ENCODE measurements at places on chromosomes 1 and 21.
A peak's percentile ranks its signal among the peaks of the same experiment; 100 is the strongest.

DNA sequence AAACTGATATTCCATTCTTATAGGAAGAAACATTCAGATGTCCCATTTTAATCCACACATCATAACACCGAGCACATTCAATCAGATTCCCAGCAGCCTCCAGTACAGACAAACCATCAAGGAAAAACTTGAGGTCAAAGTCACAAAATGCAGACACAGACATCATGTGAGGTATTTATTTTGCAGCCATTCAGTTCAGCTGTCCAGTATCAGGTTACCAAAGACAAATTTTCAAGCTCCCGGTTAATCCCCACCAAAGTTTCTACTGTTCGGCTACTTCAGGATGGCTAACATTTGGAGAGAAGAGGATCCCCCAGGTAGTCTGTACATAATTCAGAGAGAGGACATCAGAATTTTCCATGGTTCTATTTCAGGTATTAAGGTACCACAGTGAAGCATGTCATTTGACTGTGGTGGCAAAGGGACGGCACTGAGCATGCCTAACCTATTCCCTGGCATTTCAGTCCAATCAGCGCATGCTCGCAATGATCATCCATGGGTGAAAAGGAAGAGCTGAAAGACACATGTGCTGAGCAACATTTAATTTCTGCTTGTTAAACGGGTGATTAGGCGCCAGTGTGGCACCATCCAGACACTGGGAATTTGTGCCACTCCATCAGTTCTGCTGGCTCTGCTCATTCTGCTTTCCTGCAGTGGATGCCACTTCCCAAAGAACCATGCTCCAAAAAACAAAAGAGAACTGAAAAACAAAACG, 13.6 kb upstream of the NDC1 start:
- DNase-seq, result no peak

GRCh38 chr1:14735841-14736240, 137.4 kb downstream of the KAZN start:
- DNase-seq, result no peak

DNA sequence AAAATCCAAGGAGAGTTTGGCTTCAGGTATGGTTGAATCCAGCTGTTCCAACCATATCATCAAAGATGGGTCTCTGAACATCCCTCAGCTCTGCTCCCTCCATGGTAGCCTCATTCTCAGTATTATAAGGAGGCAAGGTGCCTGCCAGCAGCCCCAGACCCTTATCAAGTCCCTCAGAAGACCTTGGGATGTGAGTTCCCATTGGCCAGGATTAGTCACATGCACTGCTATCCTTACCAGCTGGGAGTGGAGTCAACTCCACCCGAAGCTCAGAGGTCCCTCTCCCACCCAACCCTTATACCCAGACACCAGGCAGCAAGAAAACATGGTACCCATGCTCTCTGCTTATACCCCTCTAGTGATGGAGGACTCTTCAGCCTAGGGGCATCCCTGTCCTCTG, 153.7 kb upstream of the ZBTB40 start:
- DNase-seq, result no peak

- no peak for DNase-seq
Observed at GRCh38 chr1:203678943-203679661, 52.5 kb downstream of the ATP2B4 start.

GRCh38 chr1:225980005-225980836, 18.9 kb downstream of the SDE2 start:
- DNase-seq, result no peak

- no peak for DNase-seq
Observed at GRCh38 chr1:148166558-148167492, 14.7 kb upstream of the NBPF11 start.

DNA sequence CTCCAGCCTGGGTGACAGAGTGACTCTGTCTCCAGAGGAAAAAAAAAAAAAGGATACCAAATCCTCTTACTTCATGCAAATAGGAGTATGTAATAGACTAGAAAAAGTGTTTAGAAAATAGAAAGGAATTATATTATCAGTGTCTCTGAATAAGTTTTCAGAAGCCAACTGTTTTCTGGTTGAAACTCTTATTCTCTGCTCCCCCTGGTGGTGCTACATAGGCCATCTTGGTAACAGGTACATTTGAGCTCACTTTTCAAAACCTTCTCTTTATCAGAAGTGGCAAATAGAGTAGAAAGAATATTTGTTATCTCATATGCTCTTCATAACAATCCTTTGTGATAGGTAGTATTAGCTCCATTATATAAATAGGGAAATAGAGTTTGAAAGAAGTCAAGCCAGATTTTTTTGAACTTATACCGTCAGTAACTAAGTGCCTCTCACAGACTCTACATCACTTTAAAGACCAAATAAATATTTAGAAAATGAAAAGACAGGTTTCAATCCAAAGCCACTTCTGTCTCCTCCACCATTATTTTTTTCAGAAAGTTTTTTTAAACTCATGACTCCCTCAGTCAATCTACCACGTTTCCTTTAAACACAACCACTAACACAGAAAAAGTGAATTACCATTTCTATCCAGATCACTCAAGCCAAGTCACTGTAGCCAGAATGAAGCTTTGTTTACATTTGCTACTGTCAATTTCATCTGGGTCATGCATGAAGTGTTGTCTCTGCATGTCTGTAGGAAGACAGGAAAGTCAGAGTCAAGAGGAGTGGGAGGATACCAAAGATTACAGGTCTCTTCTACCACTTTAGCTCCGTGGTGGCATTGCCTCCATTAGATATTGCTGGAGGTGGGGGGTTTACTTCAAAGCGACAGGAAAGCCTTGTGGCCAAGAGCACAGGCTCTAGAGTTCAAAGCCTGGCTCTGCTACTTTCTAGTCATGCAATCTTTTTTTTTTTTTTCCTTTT, 45.6 kb downstream of the IL23R start:
- DNase-seq, result peak; percentile 67

- DNase-seq, result no peak
Observed at GRCh38 chr1:205069371-205070125, 14.7 kb downstream of the TMEM81 start.

DNA sequence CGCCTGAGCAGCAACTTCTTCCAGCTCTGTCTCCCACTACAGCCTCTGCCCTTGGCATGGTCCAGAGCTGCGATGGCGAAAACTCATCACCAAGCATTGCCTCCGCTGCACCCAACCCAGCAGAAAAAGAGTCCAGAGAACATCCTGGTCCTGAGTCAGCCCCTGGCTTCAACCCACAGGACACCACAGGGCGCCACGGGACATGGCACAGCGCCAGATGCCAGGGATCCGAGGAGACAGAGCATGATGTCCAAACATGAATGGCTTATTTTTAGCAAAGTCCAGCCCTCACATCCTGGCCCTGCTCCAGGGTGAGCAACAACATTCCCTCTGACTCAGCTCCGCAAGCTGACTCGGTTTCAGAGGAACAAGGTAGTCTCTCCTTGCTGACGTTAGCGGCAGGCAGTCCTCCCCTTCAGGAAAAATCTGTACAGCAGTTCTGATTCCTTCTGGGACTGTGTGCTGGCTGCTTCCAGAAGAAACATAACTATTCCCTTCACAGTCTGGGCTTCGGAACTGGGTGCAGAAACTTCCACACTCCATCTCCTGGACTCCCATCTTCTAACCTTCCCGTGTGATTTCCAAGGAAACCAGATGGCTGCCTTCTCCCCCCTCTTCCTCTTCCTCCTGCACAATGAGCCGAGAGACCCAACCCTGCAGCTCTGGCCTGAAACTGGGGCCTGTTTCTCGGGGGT, 131.3 kb downstream of the TOMM20 start:
- DNase-seq, result no peak

- DNase-seq, result no peak
Observed at GRCh38 chr1:53400761-53401674, 58.2 kb upstream of the DMRTB1 start.

DNA sequence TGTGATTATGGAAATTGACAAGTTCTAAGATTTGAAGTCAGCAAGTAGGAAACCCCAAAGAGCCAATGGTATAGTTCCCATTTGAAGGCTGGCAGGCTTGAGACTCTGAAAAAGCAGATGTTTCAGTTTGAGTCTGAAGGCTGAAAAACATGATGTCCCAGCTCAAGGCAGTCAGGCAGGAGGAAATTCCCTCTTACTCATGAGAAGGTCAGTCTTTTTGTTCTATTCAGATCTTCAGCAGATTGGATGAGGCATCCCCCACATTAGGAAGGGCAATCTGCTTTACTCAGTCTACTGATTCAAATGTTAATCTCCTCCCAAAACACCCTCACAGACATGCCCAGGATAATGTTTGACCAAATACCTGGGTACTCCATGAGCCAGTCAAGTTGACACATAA, 372.5 kb upstream of the ST6GALNAC5 start:
- DNase-seq, result no peak

DNA sequence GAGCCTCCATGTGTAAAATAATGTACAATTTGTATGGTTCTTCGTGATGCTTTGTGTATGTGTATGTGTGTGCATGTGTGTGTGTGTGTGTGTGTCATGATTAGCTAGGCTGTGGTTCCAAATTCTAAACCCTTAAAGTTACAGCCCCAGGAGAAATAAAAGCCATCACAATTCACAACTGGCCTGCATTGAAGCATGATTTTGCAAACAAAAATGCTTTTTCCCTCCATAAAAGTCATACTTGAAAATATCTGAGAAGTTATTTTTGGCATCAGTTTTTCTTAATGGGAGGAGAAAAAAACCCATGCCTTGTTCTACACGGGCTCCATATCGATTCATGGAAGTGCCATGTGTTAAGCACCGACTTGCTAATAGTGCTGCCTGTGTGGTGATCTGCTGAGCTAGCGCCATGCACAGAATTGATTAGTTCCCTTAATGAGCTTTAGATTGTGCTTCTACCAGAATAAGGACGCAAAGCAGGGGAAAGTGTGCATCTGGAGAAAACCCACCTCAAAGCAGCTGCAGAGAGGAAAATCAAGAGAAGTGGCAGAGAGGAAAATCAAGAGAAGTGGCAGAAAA, 207.3 kb downstream of the DSCAM start:
- no peak for DNase-seq
